RPMI8226 (cell line): ENCODE measurements at places on chromosomes 2 and 18.
A peak's percentile ranks its signal among the peaks of the same experiment; 100 is the strongest.

DNA sequence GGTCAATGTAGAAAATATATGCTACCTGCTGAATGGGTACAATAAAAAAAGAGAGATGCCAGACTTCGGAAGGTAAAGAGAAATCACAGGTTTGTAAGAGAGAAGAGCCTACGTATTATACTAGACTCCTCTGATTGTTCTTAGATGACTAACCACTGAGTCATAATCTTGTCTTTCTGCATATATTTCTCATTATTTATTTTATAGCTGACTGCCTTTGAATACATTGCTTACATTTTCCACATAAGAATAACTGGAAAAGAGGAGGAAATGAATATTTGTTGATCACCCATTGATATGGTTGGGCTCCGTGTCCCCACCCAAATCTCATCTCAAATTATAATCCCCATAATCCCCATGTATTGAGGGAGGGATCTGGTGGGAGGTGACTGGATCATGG, 90.3 kb upstream of the RAB27B start:
- DNase-seq, result no peak

DNA sequence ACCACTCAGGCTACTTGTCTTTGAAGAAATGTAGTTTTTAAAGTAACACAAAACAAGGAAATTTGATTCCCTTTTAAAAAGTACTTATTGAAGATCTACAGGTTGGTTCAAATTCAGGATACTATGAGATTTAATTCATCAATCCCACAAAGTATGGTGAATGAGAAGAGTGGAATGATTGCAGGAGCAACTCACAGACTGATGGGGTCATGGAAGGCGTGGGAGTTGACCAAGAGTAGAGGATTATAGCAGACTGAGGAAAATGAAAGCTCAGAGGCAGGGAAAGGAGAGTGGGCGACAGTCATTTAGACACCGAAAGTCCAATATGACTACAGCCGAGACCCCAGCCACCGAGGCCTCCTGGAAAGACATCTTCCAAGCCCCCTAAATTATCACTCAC, 12.5 kb upstream of the DAPL1 start:
- DNase-seq, result no peak

- no peak for DNase-seq
Measured at GRCh38 chr2:60961457-60961856, 56.1 kb upstream of the PEX13 start.

DNA sequence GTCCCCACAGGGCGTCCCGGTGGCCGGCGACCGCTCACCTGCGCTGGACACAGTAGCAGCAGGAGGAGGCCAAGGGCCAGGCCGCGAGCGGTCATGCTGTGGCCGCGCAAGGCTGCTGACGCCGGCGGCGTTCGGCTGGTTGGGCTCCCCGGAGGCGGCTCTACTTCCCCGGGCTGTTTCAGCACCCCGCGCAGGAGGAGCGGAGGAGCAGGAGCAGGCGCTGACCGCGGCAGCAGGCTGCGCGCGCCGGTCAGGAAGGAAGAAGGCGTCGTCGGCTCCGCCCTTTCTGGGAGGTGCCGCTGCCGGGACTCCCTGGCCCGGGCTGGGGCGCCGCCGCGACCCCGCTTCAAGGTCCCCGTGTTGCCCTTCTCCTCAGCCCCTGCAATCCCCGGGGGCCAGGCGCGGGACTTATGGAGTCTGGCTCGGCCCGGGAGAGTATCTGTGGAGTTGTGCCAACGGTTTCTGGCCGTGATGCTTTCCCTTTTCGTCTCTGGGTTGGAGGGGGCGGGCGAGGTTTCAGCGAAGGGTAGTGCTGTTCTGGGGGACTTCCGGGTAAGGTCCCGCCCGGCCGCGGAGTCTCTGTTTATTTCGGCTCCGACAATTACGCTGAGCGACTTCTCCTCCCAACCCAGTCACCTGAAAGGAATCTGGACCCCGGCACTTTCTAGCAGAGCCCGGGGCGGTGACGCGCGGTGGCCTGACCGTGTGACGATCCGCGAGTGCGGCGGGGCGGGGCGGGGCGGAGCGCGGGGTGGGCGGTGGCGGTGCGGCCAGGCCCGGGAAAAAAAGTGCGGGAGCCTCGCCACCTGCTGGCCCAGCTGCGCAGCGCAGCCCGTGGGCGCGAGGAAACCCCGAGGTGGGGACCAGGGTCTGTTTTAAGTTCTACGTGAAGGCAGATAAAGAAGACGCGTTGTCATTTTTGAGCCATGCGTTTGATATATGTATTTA, at the start of gene NPC1:
Gene NPC1 (minus strand): TSS at position 258 of the 948 bp plus-strand sequence. CDS start 163 bp downstream, at position 95.
- DNase-seq, result peak; percentile 98

DNA sequence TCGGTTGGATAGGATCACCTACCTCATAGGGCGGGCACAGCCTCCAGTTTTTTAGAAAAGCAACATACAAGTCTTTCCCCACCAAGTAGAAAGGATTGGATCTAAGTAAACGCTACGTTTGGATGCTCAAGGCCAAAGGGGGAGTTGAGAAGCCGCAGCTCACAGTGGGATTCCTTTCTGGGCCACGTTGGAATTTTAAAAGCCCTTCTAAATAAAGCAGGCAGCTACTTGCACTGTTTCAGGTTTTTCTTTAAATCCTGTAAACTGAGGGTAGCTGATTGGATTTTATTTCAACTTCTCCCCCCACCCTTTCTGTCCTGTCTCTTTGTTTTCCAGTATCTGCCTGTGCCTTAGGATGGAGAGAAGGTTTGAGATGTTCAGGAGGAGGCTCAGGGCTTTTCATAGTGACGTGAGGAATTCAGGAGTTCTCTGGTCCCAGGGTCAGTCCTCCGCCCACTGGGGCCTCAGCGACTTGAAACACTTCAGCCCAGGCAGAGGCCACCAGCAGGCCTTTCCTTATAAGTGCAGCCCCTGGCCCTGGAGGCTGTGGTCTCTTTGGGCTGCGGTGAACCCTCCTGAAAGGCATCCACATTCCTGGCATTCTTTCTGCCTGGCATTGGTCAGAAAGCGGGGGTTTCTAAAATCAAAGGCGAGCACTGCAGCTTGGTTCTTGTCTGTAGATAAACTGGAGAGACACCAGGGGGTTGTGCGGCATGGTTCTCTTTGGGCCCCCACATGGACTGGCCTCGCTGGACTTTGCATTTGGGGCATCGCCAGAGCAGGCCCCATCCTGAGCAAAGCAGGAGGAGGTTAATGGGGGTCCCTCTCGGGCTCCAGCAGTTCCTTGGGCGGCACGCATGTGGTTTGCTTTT, 44.5 kb downstream of the SH3BP4 start:
- no peak for DNase-seq

GRCh38 chr2:230735884-230736283, 23.2 kb downstream of the CAB39 start:
- DNase-seq, result no peak

DNA sequence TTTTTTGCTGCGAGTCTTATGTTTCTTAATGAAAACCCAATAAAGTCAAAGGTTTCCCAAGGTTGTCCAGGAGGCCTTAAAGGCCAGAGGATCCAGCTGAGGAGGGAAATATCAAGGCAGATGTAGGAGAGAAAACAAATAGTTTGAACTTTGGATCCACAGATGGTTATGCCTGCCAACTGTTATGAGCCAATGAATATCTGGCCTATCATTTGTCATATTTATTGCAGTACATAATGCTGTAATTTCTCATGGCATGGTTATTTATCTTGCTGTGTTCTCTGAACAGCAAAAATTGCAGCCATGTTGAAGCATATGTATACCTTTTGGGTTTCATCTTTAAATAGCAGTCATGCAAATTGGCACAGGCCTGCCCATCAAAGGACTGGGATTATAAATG, 38.2 kb upstream of the CAVIN2 start:
- DNase-seq, result no peak

GRCh38 chr2:98514879-98515249, 70.2 kb downstream of the INPP4A start:
- DNase-seq, result no peak

DNA sequence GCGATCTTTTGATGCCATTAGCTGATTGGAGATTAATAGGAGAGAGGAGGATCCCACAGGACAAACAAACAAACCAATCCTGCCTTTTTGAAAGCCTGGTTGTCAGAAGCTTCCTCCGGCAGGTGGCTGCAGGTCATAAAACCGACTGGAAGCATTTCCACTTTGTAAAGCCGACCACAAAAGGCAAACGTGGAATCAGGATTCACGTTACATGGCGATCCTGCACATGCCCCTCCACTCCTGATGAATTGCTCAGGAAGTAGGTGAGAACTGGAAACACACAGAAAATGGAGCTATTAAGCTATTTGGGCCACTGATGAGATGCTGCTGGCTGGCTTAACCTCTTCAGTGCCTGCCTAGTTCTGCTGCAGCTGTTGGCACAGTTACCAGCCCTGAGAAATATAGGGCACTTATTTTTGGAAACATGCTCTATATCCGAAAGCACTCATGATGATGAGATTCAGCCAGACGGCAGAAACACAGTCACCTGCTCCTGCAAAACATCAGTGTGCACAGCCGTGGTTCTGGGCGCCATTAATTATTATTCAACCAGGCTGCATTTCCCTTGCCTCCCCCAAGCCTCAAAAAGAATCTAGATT, 110.3 kb upstream of the ST6GAL2 start:
- no peak for DNase-seq

DNA sequence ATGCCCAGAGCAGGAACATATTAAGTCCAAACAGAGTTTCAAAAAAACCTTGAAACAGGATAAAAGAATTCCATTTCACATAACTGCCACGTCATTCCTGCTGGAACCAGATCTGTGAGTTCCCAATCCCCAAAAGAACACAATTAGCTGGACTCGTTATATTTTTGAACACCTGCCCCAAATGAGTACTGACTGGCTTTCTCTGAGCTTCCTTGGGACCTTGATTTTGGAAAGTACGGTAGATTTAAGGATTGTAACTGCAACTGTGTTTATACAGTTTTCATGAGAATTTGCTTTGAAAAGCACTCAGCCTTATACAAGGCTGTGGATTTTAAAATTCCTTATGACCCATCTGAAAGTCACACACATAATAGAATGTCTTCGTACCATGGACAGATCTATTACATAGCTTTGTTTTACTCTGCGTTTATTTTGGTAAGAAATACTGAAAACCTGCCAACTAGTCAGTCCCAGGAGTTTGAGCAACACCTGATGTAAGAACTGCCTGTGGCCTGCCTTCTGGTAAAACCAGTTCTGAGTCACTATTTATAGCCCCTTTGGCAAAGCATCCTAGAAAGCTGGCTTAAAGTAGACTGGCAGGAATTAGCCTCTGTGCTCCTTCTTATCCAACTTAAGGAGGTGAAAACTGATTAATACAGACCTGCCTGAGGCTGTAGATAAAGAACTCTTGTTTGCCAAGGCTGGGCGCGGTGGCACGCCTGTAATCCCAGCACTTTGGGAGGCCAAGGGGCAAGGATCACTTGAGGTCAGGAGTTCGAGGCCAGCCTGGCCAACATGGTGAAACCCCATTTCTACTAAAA, 48.1 kb downstream of the MERTK start:
- peak; percentile 14 for DNase-seq

GRCh38 chr18:59484131-59484530, 125.1 kb upstream of the LMAN1 start:
- DNase-seq, result no peak

DNA sequence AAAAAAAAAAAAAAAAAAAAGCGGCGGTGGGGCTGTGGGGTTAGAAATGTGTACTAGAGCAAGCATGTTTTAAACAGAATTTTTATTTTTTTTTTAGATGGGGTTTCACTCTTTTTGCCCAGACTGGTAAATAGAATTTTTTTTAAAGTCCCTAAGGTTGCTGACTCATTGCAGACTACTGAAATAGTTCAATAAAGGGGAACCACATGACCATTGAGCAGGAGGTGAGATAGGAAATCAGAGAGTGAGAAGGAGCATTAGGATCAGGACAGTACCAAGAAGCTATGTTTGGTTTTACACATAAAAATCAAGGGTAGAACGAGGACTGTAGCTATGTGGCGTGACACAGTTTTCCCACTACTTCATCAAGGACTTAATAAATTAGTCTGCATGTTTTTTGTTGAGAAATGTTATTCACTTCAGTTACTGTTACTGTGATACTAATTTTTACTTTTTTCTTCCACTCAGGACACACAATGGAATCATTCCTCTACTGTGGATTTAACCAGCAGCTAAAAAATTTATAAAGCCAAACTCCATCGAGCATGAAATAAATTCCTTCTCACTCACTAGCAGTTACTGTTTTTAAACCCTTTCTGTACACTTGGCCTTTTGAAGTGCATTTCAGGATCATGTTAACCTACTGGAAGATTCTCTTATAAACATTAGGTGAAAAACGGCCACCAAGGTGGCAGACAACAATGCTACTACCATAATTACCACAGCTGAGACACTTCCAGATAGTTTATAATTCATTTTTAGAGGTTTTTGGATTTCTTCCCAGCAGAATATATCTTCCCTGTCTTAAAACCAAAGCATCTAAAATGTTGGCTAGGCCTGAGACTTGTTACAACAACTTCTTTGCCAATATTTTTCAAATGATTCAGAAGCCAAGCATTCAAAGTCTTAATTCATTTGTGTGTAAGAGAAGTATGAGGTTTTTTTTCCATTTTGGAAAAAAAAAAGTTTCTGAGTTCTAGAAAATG, 33.2 kb downstream of the LAMA1 start:
- DNase-seq, result no peak

- DNase-seq, result no peak
Measured at GRCh38 chr2:12399240-12399639, 317.5 kb upstream of the TRIB2 start.

DNA sequence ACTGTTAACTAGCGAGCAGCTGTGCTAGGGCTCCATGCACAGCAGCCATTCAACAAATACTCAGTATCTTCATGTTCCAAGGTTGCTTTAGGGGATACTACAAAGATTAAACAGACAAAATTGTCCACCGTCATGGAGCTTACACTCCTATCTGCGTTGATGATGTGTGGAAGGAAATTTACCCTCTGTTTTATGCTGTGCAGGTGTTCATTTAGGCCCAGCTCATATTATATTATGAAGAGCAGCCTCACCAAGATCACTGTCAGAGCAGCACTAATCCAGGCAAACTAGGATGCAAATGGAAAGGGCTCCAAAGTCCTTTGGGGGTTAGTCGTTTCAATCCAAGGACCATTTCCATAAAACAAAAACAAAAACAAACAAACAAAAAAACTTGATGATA, 13.4 kb upstream of the WIPF1 start:
- no peak for DNase-seq

DNA sequence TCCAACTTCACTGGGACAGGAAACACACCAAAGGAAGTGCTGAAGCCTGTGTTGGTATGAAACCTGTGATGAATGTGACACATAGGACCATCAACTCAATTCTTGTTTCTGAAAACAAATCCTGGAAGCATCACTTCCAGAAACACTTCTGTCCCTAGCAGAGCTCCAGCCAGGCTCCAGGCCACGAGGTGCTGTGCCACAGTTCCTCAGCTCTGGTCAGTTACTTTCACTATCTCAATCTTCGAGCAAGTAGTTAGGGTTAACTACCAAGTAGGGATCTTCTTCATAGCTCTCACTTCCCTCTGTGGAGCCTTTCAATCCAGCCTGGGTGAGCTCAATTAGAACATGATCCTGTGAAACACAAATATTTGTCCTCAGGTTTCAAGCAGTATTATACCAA, 3.6 kb upstream of the LCT start:
- DNase-seq, result no peak

- no peak for DNase-seq
Measured at GRCh38 chr2:222912776-222913175, 51.9 kb downstream of the ACSL3 start.

DNA sequence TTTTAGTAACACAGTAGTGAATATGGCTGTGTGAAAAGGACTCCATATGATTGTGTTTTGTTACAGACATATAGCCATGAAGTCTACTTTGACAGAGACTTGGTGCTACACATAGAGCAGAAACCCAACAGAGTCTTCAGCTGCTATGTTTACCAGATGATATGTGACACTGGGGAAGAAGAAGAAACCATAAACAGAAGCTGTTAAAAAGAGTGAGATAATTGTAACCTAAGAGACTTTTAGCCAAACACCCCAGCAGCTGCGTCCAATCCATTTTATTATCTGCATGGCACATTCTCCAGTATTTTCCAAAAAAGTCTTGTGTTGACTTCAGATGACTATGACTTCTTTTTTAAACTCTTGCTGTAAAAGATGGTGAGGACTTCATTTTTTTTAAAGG, 41.4 kb upstream of the CYBRD1 start:
- no peak for DNase-seq
